ENCODE measurements at places on chromosomes 2 and 18. TPM values are rescaled to one million over a fixed set of nuclear protein-coding genes. Genes with fewer than 3 reads are reported as not detected.

KRTCAP3 gene
- total RNA-seq = not detected

VWA3B gene
- total RNA-seq = not detected

FSHR gene
- not detected for total RNA-seq

RNF125 gene
- total RNA-seq = 0.65 TPM

CFAP210 gene
- total RNA-seq = not detected

Measured in epithelial cell of alveolus of lung (primary cell).